ENCODE measurements at places on chromosomes 1 and 21.

DNA sequence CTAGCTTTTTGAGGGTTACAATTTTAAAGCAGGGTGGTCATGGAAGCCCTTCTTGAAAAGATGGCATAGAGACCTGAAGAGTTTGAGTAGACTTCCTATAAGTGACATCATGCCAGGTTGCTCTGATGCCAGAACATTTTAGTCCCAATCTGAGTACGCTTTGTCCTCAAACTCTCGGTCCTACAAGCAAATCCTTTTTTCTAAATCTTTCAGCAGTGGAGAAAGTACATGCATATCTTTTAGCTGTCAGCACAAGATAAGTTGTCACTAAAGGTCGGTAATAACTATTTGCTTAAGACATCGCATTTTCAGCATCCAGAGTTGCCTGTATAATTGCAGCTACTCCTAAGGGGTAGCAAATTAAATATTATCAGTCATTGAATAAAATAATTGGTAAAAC is 140.4 kb downstream of the ATP6V1G3 start:
- no peak for ATAC-seq

- no peak for ATAC-seq
Measured at GRCh38 chr1:72830606-72831390, 548.5 kb upstream of the NEGR1 start.

- no peak for ATAC-seq
Measured at GRCh38 chr1:235971020-235971419, 93.9 kb downstream of the NID1 start.

DNA sequence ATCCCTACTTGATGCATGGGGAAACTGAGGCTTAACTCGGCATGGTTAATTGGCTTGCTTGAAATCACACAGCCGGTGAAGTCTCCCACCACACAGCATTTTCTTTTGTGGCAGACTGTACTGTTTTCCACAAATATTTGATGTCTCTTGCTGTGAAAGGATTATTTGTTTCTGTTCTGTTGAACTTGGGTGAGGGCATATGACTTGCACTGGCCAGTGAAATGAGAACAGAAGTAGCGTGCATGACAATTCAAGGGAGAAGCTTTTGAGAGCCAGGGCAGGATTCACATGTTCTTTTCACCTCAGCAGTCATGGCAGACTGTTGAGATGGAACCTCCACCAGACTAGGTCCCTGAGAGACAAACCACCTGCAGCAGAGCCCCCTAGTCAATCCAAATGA is 11.7 kb upstream of the AK2 start:
- no peak for ATAC-seq

DNA sequence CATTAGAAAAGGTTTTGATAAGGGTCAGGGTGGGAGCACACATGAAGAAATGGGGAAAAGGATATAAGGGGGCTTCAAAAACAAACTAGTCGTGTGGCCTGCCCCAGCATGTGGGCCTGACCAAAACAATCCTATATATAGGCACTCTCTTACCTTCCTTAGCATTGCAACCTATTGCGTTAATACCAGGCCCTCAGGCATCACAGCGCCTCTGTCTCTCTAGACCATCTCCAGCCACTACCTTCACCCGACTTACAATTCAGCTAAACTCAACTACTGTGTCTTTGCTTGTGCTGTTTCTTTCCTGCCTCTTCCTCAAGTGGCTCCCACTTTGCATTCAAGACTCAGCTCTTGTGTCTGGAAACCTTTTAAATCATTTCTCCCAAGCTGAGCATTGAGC is 47.0 kb upstream of the GJA5 start:
- no peak for ATAC-seq

DNA sequence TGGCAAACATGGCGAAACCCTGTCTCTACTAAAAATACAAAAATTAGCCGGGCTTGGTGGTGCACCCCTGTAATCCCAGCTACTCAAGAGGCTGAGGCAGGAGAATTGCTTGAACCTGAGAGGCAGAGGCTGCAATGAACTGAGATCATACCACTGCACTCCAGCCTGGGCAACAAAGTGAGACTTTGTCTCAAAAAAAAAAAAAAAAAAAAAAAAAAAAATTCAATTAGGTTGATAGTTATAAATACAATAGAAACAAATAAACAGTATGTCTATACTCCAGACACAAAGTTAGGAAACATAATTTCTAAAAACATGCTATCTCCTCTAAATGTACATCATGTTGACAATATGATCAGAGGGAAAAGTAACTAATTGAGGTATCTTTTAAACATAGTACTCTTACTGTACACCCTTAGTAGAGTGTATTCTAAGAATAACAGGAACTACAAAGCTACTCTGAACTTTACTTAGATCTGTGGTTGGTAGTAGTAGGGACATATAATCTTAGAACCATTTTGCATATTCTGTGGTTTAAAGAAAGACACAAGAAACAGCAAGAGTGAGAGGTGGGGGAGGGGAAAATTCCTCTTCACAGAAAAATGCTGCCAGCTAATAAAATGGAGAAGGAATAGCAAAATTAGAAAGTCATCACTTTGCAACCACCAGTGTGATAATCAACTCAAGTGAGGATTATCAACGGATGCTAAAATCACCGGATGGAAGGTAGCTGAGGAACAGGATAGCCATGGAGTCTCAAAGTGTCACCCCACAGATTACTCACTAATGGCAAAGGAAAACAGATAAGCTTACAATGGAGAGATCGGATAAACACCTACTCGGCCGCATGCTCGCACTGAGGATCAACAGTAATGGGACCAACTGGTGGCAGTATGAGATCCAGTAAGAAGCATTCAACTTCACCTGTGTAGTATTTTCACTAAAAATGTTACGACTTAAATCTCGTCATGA is 35.0 kb downstream of the MTOR start:
- ATAC-seq = no peak

GRCh38 chr21:15508554-15508953 is 221.2 kb upstream of the USP25 start:
- no peak for ATAC-seq

DNA sequence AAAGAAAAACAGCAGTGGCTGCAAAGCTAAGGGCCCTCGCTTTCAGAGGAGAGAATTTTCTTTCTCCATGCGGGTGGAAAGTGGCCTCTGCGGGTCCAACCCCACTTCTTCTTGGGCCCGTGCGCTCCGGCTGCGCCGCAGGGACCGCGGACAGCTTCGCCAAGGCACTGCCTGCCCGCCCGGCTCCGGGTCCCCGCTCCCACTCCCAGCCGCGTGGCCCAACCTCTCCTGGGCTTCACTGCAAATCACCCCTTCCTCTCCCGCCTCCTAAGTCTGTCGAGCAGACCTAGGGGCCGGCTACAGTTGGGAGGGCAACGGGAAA is 1.0 kb upstream of the RUNX3 start:
- no peak for ATAC-seq

- peak; percentile 93 for ATAC-seq
Measured at GRCh38 chr1:24955161-24955560, 25.1 kb upstream of the RUNX3 start.

DNA sequence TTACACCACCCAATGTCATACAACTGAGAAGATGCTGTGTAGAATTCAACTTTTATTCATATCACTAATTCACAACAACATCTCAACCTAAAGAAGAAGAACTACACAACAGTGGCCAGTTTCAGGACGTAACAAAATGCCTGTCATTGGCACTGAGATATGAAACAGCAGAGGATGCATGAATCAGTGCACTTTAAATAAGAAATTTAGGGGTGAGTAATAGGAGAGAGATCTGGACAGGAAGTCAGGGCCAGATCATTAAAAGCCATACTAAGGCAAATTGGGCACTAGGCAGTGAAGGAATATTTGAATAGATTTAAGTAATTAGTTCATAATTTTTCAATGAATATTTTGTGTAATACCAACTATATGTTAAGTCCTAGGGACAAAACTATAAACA is 510.5 kb downstream of the PLPP3 start:
- ATAC-seq = no peak

DNA sequence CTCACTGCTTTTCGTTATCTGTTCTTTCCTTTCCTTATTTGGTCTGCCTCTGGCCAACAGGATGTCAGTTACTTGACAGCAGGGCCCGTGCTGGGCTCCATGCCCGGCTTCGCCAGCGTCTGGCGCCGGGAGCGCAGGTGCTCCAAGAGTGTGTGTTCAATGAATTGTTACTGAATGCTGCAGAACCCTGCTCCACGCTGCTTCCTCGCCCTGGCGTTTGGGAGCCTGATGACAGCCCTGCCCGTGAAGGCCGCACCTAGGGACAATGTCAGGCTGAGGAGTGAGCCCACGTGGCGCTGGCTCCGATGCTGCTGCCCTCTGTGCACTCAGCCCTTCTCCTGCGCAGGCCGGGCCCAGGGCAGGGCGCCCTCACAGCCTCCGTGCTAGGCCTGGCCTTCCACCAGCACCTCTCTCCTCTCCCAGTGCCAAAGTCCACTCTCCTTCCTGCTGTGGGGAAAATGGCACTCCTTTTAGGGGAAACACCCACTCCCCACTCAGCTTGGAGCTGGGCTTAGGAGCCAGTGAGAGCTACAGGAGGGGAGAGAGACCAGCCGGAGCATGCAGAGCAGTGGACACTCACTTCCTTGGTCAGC is 51.4 kb downstream of the ACBD3 start:
- ATAC-seq = no peak

- ATAC-seq = no peak
Measured at GRCh38 chr1:112997781-112998180, 41.8 kb upstream of the SLC16A1 start.

- ATAC-seq = no peak
Measured at GRCh38 chr1:172224871-172225270, 195.6 kb upstream of the C1orf105 start.

- no peak for ATAC-seq
Measured at GRCh38 chr1:24948079-24948827, 18.2 kb upstream of the RUNX3 start.

DNA sequence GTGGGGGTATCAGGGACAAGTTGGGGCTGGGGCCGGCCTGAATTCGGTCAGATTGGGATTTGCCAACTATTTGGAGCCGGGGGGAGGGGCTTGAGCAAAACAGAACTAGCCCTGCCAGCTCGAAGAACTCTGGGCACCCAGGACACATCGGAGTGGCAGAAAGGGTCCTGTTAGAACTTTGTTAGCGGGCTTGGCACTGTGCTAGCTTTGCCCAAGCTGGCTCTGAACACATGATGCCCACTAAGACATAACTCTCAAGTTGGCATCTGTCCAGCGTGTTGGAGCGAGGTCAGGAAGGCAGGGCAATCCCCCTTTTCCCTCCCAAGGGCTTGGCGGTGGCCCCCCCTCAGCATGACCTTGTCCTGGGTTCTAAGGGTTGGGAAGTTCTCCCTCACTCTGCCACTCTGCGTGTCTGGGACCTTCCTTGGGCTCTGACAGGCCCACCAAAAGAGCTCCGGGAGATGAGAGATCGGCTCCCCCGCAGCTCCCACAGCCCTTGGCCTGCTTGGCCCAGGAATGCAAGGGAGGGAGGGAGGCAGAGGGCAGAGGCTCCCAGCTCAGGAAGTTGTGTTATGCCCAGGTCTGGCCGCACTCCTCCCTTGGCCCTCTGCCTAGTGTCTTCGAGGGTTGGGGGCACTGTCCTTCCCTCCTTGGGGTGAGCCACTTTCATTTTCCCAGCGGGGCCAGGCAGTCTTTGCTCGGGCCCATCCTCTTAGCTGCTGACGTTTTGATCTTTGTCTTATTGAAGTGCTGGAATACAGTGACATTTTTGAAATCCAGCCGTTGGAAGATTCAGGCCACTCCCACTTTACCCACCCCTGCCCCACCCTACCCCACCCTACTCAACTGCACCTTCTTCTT is 1.2 kb downstream of the LMNA start:
- no peak for ATAC-seq

DNA sequence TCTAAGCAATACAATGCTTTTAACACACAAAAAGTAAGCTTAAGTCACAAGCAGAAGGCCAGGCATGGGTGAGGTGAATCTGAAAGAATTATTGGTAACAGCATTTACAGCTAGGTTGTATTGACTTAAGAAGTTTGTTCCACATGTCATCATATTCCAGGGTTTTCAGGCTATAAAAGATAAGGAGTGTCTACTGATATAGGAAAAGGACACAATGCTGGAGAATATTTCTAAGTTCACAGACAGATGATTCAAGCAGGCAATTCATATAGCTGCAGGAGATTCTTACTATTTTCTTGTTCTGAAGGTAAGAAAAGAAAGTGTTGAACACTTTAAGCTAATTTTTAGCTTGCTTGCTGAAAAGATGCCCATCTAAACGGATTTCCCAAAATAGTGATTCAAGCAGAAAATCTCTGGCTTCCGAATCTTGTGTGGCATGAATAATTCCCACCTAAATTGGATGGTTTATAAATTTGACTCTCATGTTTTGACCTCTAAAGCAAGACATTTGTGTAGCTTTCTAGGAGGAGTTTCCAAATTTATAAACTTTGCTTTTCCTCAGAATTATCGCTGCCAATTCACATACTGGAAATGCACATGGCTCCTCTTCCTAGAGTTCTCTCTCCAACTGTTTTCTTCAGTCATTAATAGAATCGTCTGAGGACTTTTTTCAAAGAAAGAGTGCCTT is 95.6 kb upstream of the LBR start:
- ATAC-seq = no peak

GRCh38 chr1:213083112-213083445 is 32.0 kb downstream of the RPS6KC1 start:
- ATAC-seq = peak; percentile 78

- ATAC-seq = no peak
Measured at GRCh38 chr21:32645261-32646182, 33.3 kb upstream of the CFAP298 start.

DNA sequence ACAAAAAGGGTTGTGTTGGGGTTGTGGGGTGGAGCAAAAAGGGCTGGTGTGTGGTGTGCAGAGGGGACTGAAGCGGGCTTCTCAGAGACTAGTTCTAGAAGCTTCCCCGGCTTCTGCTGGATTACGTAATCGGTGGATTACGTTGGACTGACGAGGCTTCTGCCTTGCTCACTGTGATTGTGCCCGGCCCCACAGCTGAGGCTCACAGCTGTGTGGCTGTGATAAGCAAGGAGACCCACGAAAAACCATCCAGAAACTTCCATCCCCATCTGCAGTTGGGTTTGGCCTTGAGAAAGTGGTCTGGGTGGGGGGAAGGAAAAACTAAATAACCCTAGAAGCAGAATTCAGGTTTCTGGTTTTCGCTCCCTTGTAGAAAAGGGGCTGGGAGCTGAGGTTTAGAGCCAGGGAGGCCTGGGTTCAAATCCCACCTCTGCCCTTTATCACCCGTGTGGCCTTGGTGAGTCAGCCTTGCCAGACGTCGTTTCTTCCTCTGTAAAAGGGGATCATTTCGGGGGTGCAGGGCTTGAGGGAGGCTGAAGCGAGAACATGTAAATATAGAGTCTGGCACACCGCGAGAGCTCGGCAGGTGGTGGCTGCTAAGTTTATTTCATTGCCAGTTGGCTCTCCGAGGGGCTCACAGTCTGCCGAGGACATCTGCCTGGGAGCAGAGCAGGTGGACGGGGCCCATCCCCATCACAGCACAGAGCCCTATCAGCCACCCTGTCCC is 30.4 kb upstream of the DISP3 start:
- no peak for ATAC-seq

GRCh38 chr1:156795787-156796186 is 20.9 kb downstream of the SH2D2A start:
- no peak for ATAC-seq

- ATAC-seq = no peak
Measured at GRCh38 chr1:82395440-82395839, 594.7 kb downstream of the ADGRL2 start.

DNA sequence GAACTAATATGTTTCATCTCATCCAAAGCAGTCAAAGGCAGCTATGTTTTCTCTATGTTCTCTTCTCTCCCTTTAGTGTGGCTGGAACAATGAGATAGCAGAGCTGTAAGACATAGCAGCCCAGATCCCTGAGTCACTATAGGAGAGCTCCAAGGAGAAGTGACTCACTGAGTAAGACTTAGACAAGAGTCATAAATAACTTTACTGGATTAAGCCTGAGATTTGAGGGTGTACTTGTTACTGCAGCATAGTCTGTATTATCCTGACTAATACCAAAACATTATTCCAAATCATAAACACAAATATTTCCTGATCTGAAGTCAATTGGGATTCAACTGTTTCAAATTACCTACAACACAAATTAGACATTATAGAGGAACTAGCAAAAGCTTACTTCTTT is 3.9 kb downstream of the KRTAP19-8 start:
- ATAC-seq = no peak

Measured in activated T-helper 17 cell treated with anti-CD3 and anti-CD28 coated beads, Interleukin-2, amount 50 U/mL, for 72 hours (primary cell).